ENCODE measurements at places on chromosomes 4 and X.

DNA sequence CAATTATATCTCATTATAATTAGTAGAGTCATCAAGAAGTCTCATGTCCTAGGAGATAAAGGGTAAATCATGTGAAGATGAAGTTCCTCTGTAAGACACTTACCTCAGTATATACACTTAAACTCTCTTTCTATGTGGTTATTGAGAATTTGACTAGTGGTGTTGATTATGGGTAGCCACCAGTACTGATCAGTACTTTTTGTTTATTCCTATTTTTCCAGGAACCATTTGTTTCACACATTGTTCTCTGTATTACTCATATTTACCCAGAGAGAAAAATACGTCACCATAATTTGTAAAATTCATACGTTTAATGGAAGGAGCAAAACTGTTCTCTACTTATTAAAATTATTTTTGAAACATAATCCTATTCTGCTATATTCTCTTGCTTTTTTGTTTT is 55.8 kb upstream of the PRDM8 start:
- no peak for DNase-seq

- no peak for DNase-seq
Measured at GRCh38 chr4:128528793-128529553, 241.4 kb upstream of the PGRMC2 start.

GRCh38 chr4:186061921-186062320 is 7.0 kb upstream of the TLR3 start:
- no peak for DNase-seq

GRCh38 chr4:10691651-10692050 is 7.1 kb upstream of the CLNK start:
- no peak for DNase-seq

GRCh38 chrX:101395789-101396188 is 5.0 kb downstream of the RPL36A start:
- DNase-seq = no peak

GRCh38 chrX:155766321-155766720 is 114.8 kb upstream of the VAMP7 start:
- no peak for DNase-seq

GRCh38 chrX:153845842-153846241 is 15.5 kb upstream of the PDZD4 start:
- no peak for DNase-seq

DNA sequence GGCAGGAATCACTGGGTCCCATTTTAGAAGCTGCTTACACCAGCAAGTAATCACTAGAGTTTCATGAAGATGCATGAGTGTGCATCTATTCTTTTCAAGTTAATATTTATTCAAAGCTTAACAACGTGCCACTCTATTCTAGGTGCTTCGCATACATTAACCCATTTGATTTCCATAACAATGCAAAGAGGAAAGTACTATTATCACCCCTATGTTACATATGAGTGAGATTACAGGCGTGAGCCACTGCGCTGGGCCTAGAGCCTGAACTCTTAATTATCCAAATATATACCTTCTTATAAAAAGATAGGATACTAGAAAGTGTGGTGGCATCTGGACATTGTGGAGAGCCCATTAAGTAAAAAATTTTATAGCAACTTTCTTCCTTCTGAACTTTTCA is 65.4 kb downstream of the CXCL13 start:
- no peak for DNase-seq

- no peak for DNase-seq
Measured at GRCh38 chr4:8593264-8594096, 915 bp downstream of the CPZ start.

DNA sequence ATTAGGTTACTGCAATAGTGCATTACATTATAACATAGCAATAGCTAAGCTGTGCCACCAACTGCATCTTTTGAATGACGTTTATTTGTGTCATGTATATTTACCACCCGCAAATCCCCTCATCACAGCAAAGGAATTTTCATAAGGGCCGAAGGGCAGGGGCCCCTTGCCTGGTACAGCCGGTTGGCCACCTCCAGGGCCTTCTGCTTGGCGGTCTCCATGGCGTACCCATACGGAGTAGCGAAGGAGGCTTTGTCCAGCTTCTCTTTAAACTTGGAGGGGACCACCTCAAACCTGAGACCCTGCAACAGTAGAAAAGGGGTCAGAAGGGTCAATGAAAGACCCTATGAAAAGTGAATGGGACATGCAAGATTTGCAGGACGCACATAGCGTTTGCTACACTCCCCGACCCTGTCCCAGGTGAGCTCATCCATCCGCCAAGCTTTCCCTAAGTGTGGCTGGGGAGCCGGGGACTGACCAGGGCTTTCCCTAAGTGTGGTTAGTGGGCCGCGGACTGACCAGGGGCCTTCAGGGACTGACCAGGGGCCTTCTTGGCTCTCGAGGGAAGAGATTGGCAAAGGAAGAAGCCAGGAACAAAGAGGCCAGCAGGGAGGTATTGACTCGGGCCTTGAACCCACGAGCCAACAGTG is 10.6 kb downstream of the ASMTL start:
- no peak for DNase-seq

DNA sequence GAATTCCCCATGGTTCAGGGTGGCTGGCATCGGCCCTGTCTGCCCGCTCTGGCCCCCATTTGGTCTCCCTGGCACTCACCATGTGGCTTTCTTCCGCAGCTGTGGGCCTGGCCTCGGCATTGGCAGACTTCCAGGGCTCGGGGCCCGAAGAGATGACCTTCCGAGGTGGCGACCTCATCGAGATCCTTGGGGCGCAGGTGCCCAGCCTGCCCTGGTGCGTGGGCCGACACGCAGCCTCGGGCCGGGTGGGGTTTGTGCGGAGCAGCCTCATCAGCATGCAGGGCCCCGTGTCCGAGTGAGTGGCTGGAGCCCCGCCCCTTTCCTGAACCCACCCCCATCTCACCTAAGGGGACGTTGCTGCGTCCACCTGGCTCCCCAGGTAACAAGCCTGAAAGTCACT is 20.1 kb downstream of the SH3TC1 start:
- no peak for DNase-seq

DNA sequence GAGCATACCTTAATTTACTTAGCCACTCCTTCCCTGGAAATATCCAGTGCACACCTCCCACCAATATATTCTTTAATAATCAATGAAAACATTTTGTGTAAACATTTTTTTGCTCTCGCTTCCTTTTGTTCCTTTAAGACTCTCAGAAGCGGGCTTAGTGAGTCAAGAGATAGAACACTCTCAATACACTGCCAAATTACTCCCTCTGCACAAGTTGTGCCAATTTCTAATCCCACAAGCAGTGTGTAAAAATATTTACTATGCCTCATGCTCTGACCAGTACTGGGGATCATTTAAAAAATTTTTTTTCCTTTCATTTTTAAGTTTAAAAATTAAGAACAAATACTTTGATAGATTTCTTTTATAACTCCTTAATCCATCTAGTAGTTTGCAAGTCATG is 5.1 kb downstream of the MORF4L2 start:
- DNase-seq = no peak

GRCh38 chr4:40337523-40337922 is 2.4 kb downstream of the CHRNA9 start:
- no peak for DNase-seq

DNA sequence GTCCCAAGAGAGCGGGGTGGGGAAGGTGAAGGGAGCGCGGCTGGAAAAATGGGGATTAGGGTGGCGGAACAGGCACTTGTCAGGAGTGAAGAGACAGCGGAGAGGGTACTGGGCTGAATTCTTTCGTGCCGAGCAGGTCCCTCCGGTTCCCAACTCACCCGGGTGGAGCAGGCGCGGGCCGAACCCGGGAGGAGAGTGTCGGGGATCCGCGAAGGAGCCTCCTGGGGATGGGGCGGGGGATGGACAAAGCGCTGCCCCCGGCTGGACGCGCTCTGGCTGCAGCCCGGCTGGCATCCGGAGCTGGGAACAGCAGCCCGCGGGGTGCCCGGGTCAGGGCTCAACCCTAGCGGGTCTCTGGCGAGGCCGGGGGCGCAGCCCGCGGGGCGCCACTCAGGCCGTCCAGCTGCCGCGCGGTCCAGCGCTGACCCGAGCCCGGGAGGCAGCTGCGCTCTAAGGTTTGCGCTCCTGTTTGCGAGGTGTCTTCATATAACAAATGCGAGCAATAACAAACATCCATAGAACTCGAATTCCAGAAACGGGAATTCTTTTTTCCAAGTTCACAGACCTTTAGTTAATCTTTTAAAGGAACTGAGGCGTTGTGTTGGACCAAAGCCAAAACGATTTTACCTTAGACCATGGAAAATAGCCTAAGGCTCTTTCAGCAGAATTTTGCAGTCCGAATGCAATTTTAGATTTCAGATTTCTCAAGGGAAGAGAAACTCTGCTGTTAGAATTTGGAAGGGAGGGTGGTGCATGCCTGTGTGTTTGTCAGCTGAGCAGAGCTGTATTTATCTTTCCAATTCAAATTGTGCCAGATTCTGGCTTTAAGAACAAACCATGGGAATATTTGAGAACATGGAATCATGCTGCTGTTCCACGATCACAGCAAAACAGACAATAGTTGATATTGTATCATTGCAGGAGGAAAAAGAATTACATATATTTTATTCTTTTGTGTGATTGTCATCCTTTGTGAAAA is 744 bp downstream of the NPY5R start:
- DNase-seq = no peak

- DNase-seq = no peak
Measured at GRCh38 chr4:135548711-135549110, 1347.1 kb upstream of the PABPC4L start.

DNA sequence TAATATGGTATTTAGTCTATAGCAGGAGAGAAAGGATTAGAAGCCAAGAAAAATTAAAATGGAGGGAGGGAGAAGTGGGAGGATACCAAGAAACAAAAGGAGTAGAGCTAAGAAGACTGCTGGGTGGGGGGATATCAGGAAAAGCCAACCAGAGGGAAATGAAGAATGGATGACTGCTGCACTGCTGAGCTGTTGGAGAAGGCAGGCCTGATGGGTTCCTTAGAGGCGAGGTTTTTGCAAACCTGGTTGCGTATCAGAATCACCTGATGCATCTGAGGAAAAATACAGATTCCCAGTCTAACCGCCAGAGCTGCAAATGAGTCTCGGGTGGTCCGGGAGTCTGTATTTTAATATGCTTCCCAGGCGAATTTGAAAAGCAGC is 1.5 kb downstream of the PGRMC1 start:
- DNase-seq = no peak

GRCh38 chr4:39657465-39657864 is 18.8 kb upstream of the SMIM14 start:
- DNase-seq = no peak

DNA sequence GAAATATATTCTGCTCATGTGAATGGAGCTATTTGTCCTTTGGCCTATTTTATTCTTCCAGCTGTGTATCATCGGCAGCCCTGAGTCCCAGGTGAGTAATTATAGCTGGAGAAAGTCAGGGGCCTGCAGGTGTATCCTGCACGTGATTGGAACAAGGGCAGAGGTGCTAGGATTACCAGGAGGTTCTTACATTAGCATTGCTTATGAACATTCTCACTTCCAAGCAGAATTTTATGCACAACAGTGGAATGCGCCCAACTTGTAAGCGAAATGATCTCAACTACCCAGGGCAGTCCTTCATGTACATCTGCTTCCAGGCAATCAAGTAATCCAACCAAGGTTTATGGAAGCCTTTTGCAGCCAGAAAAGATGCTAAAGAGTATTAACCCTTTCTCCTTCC is 68.9 kb upstream of the NRK start:
- DNase-seq = no peak

DNA sequence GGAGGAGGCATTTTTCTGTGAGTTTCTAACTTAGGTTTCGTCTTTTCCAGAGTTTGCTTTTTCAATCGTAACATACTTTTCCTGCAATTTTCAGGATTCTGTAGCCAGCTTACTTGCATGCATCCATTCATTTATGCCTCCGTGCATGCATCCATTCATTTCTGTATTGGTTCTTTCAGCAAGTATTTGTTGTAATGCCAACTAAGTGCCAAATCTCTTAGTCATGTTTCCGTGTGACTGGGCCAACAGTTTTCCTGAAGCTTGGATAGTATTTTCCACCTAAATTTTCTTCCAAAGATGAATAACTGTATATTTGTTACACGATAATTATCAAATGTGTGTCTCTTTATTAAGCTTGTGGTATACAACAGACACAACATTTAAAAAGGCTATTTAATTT is 41.5 kb downstream of the CBLL2 start:
- no peak for DNase-seq

DNA sequence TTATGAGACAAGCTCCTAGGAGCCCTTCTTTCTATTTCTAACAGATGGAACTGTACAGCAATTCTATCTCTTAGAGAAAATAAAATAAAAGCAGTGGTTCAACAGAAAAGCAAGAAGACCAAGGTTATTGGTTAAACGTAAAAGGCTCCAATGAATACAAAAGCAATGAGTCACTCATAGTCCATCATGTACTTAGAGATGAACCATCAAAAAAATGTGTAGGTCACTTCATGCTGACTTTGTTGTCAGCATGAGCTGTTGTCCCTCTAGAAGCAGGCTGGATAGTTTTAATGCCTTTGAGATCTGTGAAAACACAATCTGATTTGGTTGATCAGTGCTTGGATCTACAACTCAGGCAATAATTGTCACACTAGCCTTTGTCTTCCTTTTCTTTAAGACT is 378.6 kb upstream of the ANXA10 start:
- no peak for DNase-seq

GRCh38 chr4:112901962-112902411 is 147.5 kb upstream of the ANK2 start:
- no peak for DNase-seq

DNA sequence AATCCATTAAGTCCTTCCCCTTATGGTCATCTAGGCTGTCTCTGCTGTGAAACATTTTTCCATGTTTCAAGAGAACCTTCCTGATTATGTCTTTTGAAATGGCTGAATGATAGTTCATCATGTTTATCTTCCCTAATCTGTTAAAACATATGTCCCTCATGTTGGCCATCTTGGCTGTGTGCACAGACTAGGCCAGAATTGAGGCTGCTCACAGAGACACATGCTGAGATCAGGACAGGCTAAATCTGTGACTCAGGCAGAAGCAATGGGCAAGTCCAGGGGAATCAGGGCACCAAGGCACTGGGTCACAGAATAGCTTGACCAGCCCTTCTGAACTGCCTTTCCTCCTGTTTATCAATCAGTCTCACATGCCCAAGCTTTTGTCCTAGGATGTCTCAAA is 78.3 kb downstream of the FHDC1 start:
- DNase-seq = no peak

- no peak for DNase-seq
Measured at GRCh38 chr4:152325831-152326230, 210.1 kb downstream of the FBXW7 start.

DNA sequence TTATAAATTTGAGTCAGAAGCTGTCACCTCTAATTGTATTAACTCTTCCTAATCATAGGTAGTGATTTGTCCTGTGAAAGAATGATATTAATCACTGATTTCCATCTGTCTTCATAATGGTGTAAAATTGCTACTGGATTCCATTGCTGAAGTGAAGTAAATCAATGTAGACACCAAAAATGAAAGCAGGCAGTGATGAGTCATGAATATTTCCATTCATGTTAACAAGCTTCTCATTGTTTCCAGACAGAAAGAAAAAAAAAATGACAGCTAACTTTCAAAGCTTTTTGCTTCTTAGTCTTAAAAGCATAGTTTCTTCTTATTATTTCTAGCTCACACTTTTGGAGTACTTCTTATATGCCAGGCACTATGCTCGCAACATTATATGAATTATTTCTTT is 21.5 kb downstream of the FAM114A1 start:
- no peak for DNase-seq

GRCh38 chrX:105273326-105273725 is 52.8 kb upstream of the TEX13A start:
- no peak for DNase-seq

GRCh38 chrX:7264399-7264798 is 116.4 kb upstream of the PUDP start:
- DNase-seq = no peak

- no peak for DNase-seq
Measured at GRCh38 chr4:169934794-169935429, 91.3 kb downstream of the MFAP3L start.

Data from LNCaP clone FGC (cell line).